ENCODE measurements at places on chromosomes 16 and 17.

DNA sequence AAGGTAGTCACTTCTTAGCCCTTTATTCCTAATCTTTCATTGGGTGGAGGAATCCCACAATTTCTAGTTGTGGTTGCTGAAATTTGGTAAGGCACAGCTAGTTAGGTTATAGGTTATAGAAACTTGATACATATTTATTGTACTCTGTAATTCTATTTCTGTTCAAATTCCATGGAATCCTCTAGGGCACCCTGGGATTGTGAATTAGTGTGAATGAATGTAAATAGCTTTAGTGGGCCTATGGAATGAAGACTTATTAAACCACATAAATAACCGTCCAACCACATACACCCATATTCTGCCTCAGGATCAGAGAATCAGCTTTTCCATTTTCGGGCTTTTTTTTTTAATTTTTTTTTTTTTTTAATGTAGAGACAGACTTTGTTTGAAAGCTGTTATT is 9.2 kb downstream of the TANC2 start:
- no peak for DNase-seq

- no peak for DNase-seq
Observed at GRCh38 chr17:57953219-57953618, 2.0 kb downstream of the CUEDC1 start.

DNA sequence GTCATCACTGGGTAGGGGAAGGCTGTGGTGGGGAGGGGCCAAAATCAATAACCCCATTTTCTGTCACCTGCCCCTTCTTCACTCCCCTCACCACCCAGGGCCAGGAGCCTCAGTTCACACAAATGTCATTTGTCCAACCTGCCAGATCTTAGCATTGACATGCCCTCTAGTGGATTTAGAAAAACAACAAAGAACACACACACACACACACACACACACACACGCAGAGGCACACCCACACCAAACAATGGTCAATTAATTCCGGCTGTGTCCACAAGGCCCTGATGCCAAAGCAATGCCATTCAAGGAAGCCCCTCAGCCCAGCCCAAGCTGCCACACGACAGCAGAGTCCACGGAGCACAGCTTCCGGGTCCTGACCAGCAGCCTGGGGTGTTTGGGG is 68.4 kb downstream of the NOG start:
- no peak for DNase-seq

DNA sequence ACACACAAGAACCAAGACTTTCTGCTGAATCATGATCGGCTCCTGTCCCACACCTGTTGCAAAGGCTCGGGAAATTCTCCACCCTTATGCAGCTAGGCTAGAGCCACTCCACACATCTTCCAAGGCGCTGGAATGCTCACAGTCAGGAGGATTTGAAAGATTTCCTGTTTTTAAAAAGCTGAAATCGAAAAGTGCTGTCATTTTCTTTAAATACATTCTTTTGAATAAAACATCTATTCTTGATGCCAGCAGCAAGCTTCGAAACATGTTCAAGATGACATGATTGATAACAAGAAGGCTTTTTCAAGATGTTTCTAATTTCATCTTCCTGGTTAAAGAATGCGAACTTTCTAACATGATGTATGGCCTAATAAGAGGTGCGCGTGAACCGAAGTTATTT is 219.7 kb upstream of the CDH5 start:
- no peak for DNase-seq

DNA sequence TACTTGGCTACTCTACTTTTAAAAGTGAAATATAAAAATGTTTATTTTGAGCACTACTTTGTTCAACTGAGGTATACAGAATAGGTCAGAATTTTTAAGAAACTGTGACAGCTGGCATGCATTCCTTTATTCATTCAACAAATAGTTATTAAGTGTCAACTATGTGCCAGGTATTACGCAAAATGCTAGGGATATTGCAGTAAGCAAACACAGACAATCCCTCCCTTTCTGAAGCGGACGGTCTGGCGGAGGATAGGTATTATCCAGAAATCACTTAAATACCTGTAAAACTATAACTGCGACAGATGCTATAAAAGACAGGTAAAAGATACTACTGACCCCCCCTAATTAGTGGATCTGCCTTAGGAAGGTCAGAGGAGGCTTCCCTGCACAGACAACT is 26.1 kb downstream of the METTL16 start:
- no peak for DNase-seq

DNA sequence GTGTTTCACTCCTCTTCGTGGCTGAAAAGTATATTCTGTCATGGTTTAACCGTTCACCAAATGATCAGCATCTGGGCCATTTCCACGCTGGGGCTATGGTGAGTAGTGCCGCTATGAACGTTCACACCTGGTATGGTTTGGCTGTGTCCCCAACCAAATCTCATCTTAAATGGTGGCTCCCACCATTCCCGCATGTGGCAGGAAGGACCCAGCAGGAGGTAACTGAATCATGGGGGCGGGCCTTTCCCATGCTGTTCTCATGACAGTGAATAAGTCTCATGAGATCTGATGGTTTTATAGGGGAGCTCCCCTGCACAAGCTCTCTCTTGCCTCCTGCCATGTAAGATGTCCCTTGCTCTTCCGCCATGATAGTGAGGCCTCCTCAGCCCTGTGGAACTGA is 45.7 kb upstream of the ZNF469 start:
- no peak for DNase-seq

- DNase-seq = no peak
Observed at GRCh38 chr16:424033-424622, 1.3 kb upstream of the RAB11FIP3 start.

- DNase-seq = peak; percentile 15
Observed at GRCh38 chr16:80803339-80804055, 901 bp downstream of the CDYL2 start.

DNA sequence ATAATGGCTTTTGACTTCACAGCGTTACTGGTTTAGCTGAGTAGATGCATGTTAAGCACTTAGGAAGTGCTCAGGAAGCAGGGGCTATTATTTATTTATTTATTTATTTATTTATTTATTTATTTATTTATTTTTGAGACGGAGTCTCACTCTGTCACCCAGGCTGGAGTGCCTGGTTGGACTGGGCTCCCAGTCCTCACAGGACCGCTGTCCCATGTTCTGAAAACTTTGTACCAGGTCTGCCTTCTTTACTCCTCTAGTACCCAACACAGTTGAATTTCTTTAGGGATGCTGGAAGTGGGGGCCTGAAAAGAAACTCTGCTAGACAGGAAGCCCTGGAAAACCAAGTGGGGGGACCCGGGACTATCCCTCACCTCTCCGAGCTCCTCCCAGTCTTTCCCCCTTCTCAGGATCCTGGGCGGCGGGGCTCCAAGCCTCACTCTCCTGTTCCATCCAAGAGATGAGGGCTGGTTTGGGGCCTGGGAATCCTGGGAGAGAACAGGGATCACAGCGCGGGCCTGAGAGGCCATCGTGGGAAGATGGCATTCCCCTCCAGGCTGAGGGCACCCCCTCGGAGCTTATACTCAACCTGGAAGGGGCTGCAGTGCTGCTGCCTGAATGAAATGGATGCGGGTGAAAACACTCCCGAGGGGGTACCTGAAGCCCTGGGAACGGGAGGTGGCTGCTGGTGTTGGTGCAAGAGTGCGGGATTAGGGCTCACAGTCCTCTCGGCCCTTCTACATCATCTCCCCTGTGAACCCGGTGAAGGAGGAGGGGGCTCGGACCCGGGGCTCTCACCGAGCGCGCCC is 674 bp downstream of the ZNF688 start:
- DNase-seq = no peak
